ENCODE measurements at places on chromosomes 16 and 17.

- DNase-seq: no peak
Observed at GRCh38 chr16:74257061-74257460, 39.6 kb upstream of the PSMD7 start.

GRCh38 chr17:76796081-76796480 is 58.2 kb downstream of the MFSD11 start:
- no peak for DNase-seq

GRCh38 chr17:29138971-29139691 is 41.1 kb downstream of the MYO18A start:
- DNase-seq: no peak

DNA sequence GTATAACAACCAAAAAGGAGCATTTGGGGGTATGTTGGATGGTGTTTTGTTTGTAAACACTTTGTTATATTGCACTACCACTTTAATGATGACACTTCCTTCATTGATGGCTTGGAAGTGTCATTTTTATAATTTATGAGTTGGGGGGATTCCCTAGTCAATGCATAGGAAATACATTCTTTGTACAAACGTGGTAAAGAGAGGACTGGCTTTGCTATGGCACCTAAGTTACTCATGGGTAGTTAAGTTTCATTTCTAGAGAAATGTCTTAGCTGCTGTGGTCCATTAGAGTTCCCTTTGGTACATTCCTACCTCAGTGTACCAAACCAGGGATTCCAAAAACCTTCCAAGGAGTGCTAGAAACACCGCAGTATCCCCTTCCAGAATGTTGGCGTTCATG is 63.7 kb upstream of the CMIP start:
- no peak for DNase-seq

DNA sequence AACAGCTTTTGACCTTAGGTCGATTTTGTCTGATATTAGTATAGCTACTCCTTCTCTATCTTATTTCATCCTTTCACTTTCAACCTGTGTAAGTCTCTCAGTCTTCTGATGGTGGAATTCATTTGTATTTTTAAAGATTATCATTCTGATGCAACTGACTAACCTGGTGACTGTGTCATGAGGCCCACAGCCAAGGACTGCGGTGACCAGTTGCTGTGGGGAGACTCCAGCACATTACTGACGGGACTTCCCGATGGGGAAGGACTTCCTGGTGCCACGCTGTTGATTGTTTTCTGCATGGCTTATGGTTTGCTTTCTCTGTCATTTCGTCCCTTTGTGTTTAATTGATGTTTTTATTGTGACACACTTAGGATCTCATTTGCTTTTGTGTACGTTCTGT is 34.2 kb downstream of the RMI2 start:
- no peak for DNase-seq

DNA sequence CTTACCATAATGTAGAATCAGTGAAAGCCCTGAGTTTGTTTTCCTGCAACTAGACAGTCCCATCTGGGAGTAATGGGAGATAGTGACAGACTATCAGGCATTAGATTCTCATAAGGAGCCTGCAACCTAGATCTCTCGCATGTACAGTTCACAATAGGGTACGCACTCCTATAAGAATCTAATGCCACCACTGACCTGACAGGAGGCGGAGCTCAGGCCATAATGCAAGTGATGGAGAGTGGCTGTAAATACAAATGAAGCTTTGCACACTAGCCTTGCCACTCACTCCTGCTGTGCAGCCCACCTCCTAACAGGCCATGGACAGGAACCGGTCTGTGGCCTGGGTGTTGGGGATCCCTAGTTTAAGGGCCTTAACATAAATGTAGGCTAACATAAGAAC is 21.4 kb downstream of the THUMPD1 start:
- DNase-seq: no peak

- DNase-seq: no peak
Observed at GRCh38 chr17:42329025-42329976, 41.0 kb downstream of the STAT5A start.

- DNase-seq: no peak
Observed at GRCh38 chr16:76199681-76200220, 77.5 kb upstream of the CNTNAP4 start.

DNA sequence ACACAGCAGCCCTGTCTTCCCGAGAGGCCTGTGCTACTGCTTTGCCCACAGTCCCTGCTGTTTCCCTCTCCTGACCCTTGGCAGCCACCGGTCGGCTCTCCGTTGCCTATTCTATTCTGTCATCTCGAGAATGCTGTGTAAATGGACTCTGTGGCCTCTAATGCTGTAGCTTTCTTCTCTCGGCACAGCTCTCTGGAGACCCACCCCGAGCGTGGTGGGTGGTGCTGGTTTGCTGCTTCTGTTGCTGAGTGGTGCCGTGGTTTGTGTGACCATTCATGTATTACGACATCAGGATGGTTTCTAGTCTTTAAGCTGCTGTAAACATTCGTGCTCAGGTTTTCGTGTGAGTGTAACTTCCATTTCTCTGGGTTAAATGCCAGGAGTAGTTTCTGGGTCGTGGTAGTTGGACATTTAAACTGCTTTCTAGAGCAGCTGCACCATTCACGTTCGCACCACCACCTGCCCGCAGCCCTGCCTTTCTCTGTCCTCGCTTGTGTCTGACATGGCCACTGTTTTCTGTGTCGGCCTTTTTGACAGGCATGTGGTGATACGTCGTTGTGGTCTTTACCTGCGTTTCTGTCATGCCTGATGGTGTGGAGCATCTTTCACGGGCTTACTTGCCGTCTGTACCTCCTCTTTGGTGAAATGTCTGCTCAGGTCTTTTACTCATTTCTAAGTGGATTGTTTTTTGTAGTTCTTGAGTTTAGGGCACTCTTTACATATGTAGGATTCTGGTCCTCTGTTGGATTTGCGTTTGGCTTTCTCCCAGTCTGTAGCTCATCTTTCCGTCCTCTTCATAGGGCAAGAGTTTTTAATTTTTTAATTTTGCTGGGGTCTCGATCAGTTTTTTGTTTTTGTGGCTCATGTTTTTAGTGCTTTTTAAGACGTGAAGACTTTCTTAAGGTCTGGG is 47.7 kb upstream of the ZNF750 start:
- DNase-seq: no peak

GRCh38 chr16:22721511-22722100 is 92.4 kb upstream of the HS3ST2 start:
- no peak for DNase-seq

DNA sequence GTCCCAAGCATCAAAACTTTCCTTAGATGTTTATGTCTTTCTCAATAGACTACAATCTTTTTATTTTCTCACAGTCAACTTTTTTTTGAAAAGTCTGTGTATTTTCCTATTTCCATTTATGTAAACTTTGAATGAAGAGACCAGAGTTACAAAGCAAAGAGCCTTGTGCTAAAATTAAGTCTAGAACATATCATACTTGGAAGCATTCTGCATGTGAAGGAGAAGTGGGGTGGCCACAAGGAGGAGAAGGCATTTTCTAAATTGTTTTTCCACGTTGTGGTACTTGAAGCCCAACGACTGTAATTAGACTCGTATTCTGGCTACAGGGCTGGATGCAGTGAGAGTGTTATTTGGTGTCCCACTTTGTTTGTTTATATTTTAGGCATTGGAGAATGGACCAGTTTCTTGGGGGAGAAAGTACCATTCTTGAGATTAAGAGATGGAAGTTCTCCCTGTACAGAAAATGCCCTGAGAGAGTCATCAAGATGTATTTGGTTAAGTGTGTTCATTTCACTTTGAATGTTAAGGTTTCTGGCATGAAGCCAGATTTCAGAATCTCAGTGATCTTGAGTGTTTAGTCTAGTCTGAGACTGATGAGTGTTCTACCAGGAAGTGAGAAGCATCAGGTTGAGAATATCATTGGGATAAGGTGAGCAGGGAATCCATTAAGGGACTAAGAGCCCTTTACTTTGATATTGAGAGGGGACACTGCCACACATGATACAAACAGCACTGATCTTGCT is 71.6 kb downstream of the MAP2K6 start:
- no peak for DNase-seq

GRCh38 chr17:82291582-82292250 is 18.2 kb upstream of the CSNK1D start:
- DNase-seq: no peak

GRCh38 chr17:41768682-41769288 is 17.7 kb downstream of the JUP start:
- DNase-seq: no peak

- DNase-seq: no peak
Observed at GRCh38 chr16:67471758-67472384, 9.1 kb downstream of the ATP6V0D1 start.

GRCh38 chr17:79162012-79162963 is 87.7 kb downstream of the ENGASE start:
- no peak for DNase-seq

DNA sequence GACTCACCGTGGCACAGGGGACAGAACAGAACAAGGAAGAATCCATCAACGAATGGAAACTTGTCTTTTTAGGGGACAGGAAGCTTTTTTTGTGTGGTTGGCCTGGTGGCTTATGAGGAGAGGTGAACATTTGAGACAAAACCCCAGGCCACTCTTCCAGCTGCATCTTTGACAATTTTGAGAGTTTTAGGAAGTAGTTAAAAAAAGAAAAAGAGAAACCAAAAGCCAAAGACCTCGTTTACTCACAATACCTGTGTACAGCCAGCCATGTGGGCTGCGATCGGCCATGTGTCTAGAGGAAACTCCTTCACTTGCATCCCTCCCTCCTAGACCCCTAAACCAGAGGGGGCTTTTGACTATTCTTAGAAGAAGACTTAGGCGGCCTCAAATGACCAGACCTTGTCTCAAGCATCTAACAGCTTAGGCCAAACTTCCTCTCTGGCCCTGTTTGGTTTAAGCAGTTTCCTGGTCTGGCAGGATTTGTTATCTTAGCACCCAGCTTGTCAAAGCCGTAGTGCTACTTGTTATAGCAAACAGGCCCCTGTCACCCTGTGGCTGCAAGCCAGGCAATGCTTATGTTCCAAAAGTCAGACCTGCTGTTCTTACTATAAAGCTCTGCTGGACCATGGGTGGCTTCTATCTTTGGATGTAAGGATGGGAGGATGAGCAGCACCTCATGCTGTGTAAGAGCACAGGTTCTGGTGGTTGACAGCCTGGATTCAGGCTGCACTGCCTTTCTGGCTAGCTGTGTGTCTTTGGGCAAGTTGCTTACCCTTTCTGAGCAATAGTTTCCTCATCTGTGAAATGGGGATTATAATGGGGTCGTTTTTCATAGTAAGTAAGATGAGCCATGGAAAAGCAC is 17.7 kb downstream of the KSR1 start:
- DNase-seq: no peak

DNA sequence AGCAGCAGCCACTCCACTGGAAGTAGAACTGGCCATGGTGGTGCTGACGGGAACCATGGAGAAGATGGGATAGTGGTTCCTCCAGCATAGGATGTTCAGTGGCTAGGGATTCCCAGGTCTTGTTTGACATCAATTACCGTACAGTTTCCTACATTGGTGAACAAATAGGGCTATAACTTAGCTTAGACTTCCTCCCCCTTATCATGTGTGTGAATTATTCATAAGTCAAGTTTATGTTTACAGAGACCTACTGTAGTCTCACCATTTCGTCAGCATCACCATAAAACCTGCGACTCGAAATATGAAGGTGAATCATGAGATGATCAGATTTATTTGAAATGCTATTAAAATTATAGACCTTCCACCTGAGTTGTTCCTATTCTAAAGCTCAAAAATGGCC is 1.2 kb downstream of the KRTAP2-3 start:
- no peak for DNase-seq

- DNase-seq: no peak
Observed at GRCh38 chr16:11093572-11094074, 149.3 kb downstream of the CLEC16A start.

DNA sequence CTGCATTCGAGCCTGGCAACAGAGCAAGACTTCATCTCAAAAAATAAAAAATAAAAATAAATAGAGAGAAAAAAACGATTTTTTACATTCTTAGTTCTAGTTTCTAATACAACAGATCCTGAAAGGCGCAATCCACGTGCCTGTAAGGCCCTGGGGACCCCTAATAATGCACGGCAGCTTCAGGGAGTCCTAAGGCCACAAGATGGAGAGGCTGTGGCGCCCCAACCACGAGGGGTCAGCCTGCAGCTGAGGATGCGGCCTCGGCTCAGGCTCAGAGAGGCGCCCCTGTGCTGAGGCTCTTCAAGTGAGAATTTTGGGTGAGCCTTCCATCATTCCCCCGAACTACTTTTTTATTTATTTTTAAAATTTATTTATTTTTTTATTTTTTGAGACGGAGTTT is 10.9 kb downstream of the P4HB start:
- DNase-seq: no peak

- DNase-seq: no peak
Observed at GRCh38 chr17:8695916-8696415, 48.7 kb downstream of the CCDC42 start.

- DNase-seq: no peak
Observed at GRCh38 chr16:65834688-65835087, 531.8 kb upstream of the CDH5 start.

GRCh38 chr17:66542129-66542966 is 239.9 kb downstream of the PRKCA start:
- DNase-seq: no peak

- no peak for DNase-seq
Observed at GRCh38 chr17:71948703-71949422, 172.0 kb upstream of the SOX9 start.

DNA sequence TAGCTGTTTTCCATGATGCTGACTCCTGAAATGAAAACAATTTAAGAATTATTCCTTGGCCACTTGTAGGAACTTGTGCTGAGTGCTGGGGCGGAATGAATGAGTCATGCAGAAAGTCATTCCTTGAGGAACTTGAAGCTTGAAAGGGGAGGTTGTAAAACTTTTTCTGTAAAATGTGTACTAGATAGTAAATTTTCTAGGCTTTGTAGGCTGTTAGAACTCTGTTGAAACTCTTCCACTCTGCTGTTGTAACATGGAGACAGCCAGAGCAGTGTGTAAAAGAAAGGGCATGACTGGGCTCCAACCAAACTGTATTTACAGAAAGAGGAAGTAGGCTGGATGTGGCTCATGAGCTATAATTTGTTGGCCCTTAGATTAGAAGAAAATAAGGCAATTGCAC is 46.1 kb downstream of the ABCA8 start:
- DNase-seq: no peak

GRCh38 chr17:19867079-19867328 is 732 bp downstream of the ULK2 start:
- peak; percentile 25 for DNase-seq

- no peak for DNase-seq
Observed at GRCh38 chr16:21590796-21591195, 8.6 kb upstream of the METTL9 start.

GRCh38 chr17:29252101-29252791 is 5.6 kb downstream of the CRYBA1 start:
- no peak for DNase-seq

DNA sequence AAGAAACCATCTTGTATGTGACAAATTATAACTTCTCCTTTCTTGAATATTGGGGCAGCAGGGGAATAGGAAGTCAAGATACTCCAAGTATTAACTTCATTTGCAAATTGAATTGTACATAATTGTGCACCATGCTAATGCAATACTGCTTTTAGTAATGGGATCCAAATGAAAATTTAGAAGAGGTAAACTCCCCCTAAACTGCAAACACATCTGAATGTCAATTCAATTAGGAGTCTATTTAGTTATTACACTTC is 4.5 kb downstream of the STAT5B start:
- no peak for DNase-seq

- DNase-seq: no peak
Observed at GRCh38 chr16:12170103-12171040, 193.8 kb downstream of the SNX29 start.

- no peak for DNase-seq
Observed at GRCh38 chr17:83116783-83117555, 37.6 kb downstream of the METRNL start.

GRCh38 chr16:8812162-8812843 is 14.7 kb downstream of the PMM2 start:
- no peak for DNase-seq
